Stimulated activated CD8-positive, alpha-beta memory T cell treated with anti-CD3 and anti-CD28 coated beads, Interleukin-4, amount 100 ng/mL, for 1 hour (primary cell): ENCODE measurements at places on chromosomes 7 and 10.

- DNase-seq: no peak
Measured at GRCh38 chr7:150439967-150440366, 10.5 kb upstream of the GIMAP8 start.

DNA sequence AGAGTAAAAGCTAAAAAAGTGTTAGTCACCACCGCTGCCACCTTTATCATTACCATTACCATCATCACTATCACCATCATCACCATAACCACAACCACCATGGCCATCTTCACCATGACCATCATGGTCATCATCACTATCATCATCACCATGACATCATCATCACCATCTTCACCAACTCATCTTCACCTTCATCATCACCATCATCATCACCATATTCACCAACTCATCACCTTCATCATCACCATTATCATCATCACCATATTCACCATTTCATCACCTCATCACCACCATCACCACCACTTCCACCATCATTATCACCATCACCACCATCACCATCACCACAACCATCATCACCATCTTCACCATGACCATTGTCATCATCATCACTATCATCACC, 46.5 kb upstream of the PDGFA start:
- DNase-seq: no peak

DNA sequence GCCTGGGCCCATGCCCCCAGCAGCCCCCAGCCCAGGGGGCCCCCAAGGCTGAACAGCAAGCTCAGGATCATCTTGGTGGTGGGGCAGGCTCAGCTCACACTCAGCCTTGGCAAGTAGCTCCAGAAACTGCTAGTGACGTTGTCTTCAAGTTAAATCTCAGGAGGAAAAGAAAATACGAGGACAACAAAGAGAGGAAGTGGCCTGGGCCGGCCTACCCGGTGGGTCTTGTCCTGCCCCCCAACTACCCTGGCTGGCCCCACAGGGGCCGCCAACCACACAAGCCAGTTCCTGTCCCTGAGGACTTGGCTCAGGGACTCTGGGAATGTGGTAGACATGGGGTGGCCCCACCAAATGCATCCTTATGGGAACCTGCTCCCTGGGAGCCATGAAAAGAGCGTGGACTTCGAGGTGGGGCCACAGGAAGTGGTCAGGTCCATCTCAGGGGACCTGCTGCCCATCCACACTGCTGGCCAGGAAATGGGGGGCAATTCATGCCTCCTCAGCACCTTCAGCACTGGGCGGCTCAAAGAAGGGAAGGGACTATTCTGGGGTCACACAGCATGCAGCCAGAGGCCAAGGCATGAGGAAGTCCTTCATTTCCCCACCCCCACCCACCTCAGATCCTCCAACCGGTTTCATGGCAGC, at the start of gene MMRN2:
MMRN2 (minus strand) TSS at position 145 of the 645 bp plus-strand sequence; CDS start at position 71, 74 bp downstream.
- no peak for DNase-seq

DNA sequence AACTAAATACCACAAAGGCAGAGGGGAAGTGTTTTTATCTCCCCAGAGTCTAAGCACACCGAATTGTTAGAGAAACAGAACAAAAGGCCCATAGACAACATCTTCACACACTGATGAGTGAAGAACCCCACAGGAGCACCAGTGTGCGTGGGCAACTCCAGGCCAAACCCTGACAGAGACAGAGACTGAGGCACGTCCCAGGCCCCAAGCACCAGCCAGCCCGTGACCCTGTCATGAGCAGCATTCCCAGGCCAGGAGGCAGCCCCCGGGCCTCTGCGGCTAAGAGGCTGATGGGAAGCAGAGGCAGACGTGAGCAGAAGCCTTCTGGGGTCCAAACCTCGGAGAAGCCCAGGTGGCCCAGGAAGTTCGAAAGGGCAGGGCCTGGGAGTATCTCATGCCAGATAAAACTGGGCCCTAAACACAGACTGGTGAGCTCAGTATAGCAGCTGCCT, 184.4 kb downstream of the TCERG1L start:
- no peak for DNase-seq

GRCh38 chr10:49191349-49191748, 3.2 kb upstream of the TMEM273 start:
- DNase-seq: no peak

DNA sequence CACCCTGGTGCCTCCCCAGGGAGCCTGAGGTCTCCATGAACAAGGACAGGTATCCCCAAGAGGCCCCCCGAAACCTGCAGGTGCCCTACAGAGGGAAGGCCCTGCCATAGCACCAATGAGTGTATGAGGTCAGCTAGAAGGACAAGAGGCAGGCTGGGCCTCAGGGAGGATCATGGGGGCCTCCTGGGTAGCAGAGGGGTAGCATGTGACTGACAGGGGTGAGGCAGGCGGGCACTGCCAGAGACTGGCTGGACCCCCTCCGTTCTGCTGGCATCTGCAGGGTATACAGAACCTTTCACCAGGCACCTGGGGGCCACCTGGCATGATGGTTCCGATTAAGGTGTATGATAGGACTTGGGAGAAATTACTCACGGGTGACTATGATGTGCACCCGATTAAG, 79.2 kb upstream of the KCTD7 start:
- DNase-seq: no peak

DNA sequence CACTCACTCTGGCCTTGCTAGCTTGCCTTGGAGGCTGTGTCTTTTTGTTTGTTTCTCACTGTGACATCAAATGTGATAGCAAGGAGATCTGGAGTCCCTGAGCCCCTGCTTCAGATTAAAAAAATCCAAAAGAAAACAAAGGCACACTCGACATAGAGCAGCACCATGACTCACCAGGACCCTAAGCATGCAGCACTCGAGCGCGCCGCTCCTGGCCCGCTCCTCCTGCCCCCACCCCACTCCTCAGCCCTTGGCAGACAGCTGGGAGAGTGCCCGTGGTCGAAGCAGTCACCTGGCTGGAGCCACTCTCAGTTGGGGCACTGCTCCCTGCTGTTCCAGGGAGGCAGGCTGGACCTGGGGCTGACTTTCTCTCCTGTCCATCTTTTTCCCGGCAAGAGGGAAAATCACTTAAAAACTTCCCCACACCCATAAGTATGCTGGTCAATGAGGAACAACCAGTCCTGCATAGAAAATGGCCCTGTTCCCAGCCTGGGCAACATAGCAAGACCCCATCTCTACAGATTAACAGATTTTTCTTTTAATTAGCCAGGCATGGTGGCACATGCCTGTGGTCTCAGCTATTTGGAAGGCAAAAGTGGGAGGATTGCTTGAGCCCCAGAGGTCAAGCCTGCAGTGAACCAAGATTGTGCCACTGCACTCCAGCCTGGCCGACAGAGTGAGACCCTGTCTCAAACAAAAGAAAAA, 128.4 kb downstream of the PAXIP1 start:
- no peak for DNase-seq

- DNase-seq: no peak
Measured at GRCh38 chr10:77266242-77266641, 371.4 kb downstream of the KCNMA1 start.

- DNase-seq: no peak
Measured at GRCh38 chr7:71665716-71666115, 533.8 kb downstream of the GALNT17 start.

DNA sequence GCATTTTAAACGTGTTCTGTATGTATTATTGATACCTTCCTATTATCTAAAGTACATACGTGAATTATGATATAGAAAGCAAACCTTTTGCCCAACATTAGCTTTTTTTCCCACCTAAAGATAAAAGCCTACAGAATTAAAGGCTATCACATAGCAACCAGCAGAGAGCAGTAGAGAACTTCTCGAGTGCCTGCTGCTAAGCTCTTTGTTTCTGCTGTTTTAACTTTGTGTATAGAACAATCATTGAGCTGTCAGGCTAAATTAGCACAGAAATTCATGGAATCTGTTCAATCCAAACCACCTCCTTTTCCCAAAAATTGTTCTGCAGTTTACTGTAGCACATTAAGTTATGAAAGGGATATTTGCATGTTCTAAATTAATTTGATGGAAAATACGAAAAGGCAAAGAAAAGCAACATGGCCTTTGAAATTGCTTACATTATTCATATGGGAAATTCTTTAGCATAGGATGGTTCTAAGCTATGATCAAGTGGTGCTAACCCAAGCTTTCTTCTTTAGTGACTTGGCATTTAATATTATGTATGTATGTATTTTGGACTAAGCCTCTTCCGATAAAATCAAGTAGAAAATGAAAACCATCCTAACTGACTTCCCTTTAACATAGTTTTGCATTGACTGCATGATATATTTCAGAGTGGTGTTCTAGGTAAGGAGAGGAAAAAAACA, 1288.5 kb downstream of the GATA3 start:
- DNase-seq: no peak

DNA sequence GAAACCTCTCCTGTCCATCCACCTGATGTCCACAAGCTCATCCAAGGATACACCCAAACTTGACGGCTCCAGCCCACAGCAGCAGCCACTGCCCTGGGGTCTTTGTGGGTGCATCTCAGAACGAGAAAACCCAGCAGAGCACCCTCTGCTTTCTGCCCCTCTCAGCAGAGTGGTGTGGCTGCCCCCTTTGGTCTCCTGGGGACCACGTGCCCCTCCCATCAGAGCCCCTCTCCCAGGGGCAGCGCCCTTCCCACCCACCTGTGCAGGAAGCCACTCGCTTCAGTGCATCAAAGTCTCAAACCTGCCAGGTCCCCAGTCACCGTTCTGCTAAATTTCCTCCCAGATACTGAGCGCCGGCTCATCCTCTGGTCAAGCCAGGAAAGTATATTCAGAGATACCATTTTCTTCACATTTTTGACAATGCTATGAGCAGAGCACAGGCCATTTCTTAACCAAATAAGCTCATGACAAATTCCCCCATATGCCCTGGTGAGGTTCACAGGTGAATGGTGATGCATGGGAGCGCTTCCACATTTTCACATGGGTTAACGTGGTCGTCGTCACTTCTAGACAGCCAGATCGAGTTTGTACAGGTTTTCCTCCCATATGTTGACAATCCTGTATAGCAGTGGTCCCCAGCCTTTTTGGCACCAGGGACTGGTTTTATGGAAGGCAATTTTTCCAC, 32.4 kb downstream of the CAMK2B start:
- no peak for DNase-seq

DNA sequence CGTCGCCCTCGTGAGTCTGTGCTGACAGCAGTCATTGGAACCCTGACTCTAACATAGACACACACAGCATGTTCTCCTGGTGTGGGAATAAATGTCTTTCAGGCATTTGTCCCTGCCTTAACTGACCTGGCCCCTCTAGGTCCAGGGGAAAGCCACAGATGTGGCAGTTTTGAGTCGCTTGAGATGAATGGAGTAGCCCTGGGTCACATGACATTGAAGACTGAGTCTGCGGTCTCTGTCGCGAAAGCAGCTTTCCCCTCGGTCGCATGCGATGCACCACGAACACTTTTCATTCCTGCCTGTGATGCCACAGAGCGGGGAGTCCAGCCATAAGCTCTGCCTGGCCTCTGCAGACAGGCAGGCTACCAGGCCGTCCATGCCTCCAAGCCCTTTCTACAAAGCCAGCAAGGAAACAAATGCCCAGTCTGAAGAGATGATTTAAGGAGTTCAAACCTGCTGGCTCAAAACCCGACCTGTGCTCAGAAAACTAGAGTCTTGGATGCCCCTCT, 172.3 kb downstream of the WDR37 start:
- no peak for DNase-seq

DNA sequence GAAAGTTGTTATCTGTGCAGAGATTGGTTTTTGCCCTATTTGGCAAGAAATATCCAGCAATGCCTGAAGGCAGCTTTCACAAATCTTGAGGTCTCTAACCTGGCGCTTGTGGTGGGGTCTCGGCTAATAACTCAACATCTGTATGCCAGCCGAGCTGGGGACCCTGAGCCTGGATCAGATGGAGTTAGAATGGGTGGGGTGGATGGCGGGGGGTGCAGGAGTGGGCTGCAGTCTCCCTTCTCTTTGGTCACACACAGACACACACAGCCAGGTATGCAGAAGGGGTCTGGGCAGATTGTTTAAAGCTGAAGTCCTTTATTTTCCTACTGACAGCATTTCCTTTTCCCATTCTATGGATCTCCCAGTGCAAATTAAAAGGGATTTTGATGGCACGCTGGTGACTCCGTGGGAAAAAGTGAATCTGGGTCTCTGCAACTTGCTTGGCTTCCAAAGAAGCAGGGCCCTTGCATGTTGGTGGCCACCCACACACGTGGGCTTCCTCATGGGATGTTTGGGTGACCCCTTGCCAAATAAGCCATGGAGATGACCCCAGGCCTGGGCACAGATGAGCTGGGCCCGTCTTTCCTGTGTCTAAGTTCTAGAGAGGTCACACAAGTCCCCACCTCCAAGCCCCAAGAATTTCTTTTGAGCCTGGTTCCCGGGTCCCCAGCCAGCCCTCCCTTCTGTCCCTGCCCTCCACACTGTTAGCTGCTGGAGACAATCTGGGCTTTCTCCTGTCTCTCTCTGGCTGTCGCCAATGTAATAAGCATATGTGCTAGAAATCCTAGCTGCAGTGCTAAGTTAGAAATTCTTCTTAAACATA, 39.9 kb upstream of the EMX2 start:
- DNase-seq: no peak

DNA sequence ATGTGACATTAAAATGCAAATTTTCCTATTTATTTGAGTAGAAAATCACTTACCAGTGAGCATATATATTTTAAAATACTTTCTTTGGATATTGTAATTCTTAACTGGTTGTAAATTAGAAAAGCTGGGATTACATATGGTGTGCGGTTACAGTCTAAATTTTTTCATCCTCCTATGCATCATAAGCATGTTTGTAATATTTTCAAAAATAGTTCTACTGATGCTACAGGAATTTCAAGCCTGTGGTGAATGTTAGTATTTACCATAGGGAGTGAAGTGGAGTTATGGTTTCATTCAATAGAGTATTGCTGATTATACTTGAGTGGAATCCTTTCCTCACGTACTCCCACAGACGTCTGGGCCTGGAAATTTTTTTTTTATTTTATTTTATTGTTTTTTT, 34.6 kb upstream of the ST7 start:
- no peak for DNase-seq

GRCh38 chr7:4634166-4634565, 47.9 kb upstream of the FOXK1 start:
- DNase-seq: no peak

GRCh38 chr7:76272851-76273497, 29.5 kb upstream of the HSPB1 start:
- DNase-seq: no peak

DNA sequence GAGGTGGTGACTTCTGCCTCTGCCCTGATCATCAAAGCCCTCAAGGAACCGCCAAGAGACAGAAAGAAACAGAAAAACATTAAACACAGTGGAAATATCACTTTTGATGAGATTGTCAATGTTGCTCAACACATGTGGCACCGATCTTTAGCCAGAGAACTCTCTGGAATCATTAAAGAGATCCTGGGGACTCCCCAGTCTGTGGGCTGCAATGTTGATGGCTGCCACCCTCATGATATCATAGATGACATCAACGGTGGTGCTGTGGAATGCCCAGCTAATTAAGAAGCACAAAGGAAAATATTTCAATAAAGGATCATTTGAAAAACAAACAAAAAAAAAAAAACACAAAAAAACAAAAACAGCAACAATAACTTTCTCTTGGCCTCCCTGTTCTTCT, 59.5 kb upstream of the TOMM7 start:
- DNase-seq: no peak

GRCh38 chr7:28182071-28182471, 1.5 kb upstream of the JAZF1 start:
- DNase-seq: no peak
